ENCODE measurements at places on chromosomes 16 and 17. TPM values are rescaled to one million over a fixed set of nuclear protein-coding genes. Genes with fewer than 3 reads are reported as not detected.

GRCh38 chr17:80356231-80356856 lies 58.6 kb upstream of the ENDOV start:
- no peak for DNase-seq

DNA sequence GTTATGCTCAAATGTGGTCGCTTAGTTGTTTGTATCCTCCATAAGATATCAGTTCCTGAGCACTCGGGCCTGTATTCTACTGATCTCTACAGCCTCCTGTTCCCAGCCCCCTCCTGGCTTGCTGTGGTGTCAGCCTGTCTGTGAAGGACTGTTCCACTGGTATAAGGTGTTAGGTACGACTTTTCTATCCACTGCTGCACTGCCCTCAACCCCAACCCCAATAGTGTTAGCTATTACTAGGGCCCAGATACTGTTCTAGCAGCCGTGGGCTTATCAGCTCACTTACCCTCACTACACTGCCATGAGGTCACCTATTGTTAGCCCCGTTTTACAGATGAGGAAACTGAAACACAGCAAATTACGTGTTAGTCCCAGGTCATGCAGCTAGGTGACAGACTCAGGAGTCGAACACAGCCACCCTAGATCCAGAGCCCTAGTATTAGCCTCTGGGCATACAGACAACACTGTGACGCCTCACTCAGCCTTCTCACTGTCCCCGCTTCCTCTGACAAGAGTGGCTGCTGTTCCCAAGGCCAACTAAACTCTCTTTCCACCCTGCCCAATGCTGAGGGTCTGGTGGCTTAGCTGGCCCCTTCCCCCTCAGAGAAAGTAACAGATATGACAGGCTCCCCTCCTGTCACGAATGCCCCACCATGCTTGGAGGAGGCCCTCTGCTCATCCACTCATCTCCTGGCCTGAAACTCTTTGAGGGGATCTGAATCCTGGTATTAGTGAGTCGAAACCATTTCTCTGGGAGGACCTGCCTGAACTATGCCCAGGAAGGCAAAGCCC lies 25.6 kb upstream of the ZNF652 start:
- DNase-seq: no peak

DNA sequence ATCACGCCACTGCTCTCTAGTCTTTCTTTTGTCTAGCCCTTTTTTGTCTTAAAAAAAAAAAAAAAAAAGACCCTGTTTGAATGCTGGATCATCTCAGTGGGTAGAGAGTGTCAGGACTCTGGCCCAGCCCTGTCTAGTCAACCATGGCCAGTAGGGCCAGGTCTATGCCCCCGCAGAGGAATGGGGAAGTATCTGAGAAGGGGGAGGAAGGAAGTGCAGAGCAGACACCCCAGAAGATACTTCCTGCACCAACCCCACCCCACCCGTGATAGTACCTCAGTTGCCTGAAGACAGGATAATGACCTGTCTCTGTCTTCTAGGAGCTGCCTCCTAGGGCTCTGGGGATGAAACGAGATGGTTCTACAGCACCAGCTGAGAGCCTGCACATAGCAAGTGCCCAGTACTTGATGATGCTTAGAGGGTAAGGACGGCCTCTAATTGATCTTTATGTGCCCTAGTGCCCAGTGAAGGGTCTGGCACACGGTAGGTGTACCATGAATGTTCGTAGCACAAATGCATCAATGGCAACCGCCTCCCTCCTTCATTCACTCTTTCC lies 55.4 kb downstream of the ABAT start:
- DNase-seq: no peak

- no peak for DNase-seq
Observed at GRCh38 chr16:27780468-27781194, 230.7 kb downstream of the KATNIP start.

GRCh38 chr17:49798182-49798581 lies 9.7 kb downstream of the KAT7 start:
- DNase-seq: no peak

DNA sequence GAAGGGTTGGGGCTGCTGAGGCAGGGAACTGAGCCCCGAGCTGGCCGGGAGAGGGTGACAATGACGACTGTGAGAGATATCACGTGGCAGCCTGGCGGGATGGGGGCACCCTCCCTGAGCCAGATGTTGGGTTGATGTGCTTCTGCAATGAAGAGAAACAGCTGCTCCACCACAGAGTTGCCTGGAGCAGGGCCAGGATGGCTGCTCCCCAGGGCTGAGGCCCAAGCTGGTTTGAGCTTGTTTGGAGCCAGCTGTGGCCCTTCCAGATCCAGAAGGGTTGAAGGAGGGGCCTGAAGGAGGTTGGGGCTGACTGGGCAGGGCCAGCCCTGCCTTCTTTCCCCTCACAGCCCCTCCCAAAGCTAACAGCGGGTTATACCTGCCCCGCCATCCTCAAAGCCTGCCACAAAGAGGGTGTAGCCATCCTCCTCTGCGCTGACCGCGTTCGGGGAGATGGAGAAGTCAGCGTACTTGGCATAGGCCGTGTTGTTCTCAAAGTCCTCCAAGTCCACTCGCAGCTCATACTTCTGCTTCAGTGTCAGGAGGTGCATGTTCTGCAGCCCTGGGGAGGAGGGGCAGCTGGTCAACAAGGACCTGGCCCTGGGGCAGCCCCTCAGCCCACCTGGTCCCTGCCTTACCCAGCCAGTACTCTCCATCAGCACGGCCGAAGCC lies 2.1 kb downstream of the MFAP4 start:
- peak; percentile 80 for DNase-seq

- peak; percentile 55 for DNase-seq
Observed at GRCh38 chr16:85384833-85385462, 228.2 kb upstream of the GSE1 start.

- DNase-seq: no peak
Observed at GRCh38 chr16:46920402-46921068, 36.4 kb downstream of the GPT2 start.

DNA sequence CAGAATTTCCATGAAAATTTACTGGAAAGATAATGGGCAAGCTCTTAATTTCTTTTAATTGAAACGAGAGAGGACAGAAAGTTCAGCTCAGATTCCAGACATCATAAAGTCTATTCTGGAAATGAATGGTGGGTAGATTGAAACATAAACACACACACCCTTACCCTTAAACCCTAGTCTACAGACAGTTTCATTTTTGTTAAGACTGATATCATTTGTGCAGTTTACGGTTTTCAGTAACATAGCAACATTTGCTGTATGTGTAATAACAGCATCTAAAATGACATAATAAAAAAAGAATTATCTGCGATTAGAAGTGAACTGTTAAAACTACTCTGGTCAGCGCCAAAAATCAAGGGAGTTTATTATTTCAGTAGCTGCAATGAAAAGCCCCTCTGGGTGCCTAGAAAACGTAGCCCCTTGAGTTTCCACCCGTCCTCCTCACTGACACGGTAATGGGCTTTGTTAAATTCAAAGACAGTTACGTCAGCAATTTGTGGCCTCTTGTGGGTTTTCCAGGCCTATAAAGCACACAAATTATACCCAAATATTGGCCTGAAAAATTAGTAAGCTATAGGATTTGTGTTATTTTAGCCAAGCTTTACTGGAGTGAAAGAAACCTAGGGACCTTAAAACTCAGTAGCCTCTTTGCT lies 520.6 kb upstream of the SOX9 start:
- DNase-seq: no peak

GRCh38 chr17:48944515-48945260 lies at the start of gene SNF8:
Gene SNF8, minus strand, starts transcription at chr17:48944842. Its CDS starts 108 bp downstream, at chr17:48944734.
- DNase-seq: peak; percentile 95

- no peak for DNase-seq
Observed at GRCh38 chr17:17985555-17985954, 12.9 kb downstream of the DRC3 start.

DNA sequence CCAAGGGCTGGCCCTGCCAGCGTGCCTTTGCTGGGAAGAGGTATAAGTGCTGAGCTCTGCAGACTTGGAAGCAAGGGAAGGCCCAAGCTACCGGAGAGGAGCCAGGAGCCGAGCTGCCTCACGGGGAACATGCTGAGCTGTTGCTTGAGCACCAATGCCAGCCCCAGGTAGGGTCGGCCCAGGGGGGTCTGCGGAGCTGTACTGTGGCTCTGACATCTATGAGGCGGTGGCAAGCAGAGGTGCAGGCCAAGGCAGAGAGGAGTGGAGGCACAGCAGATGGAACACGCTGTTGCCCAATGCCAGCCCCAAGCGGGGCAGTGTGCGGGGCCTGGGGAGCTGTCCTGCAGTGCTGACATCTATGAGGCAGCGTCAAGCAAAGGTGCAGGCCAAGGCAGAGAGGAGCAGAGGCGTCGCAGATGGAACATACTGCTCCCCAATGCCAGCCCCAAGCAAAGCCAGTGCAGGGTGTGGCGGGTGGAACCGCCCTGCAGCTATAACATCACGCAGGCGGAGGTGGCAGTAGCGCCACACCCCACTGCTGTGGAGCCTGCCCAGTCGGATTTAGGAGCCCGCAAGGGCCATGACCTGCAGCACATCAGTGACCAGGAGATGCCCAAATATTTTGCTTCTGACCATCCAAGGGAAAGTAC lies 10.0 kb downstream of the GGA2 start:
- no peak for DNase-seq

- no peak for DNase-seq
Observed at GRCh38 chr17:50693036-50693682, 14.6 kb downstream of the ANKRD40 start.

- no peak for DNase-seq
Observed at GRCh38 chr17:12342609-12343435, 322.1 kb downstream of the MAP2K4 start.

DNA sequence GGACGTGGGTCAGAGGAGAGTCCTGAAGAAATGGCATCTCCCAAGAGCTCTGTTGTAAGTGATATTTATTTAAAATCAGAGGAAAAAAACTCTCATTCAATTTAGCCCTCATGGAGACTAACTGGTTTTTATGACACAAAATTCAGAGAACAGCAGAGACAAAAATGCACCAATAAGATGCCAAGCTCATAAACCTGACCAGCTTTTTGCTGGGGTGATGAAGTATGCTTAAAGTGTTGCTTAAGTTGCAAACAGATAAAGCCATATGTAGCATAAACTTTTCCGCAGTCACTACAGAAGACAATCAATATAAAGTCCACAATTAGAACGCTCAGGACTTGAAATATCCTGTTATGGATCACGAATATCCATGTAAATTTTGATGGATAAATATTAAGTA lies 124.0 kb upstream of the CORO6 start:
- no peak for DNase-seq

- DNase-seq: no peak
Observed at GRCh38 chr17:74450231-74450630, 16.2 kb upstream of the CD300A start.

GRCh38 chr16:49696414-49697101 lies 159.4 kb downstream of the ZNF423 start:
- DNase-seq: no peak

DNA sequence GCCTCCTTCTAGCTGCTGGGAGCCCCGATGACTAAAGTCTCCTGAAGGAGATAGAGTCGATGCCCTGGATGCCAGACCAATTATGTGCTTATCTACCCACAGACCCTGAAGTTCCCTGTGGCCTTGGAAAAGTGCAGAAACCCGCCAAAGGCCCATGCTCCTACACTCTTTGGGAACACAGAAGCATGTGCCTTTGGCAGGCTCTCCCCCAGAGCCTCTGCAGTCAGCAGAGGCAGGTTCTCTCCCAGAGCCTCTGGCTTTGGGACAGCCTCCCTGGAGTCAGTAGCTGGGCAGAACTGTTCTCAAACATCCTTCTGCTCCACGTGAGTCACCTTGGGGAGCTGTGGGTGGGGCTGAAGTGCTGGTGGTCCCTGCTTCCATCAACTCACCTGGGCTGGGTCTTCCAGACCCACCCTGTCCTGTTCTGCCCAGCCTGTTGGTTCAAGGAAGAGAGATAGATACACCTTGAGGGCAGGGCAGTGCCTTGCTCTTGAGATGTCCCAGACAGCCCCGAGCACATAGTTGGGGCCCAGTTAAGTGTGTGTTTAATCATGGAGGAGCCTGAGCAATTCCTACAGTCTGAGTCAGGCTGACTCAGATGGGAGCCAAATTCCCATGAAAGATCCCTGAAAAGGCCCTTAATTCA lies 3.2 kb upstream of the CDK5RAP3 start:
- no peak for DNase-seq

DNA sequence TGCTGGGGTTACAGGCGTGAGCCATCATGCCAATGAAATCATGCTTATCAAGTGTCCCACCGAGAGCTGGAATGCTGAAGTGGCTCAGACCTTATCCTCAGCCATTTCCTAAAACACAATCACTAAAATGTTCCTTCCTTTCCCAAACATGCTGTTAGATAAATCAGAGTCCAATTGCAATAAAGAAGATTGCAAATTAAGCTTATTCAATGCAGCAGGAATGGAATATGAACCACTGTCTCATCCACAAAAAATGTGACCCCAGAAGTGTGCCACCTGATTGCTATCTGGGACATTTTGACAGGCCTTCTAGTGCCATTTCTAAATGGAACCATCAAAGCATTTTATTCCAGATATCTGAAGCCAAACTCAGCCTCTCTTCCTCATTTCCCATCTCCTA lies 205.5 kb upstream of the CDH11 start:
- no peak for DNase-seq

DNA sequence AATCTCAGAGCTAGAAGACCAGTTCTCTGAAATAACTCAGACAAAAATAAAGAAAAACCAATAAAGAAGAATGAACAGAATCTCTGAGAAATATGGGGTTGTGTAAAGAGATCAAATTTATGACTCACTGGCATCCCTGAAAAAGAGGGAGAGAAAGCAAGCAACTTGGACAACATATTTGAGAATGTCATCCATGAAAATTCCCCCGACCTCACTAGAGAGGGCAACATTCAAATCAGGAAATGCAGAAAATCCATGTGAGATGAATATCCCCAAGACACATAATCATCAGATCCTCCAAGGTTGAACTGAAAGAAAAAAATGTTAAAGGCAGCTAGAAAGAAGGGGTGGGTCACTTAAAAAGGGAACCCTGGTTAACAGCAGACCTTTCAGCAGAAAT lies 32.1 kb downstream of the TANC2 start:
- no peak for DNase-seq

Gene NPTX1
- 0.62 TPM for total RNA-seq

Gene CD300LB
- total RNA-seq: not detected

Gene SRL
- total RNA-seq: 400 TPM

Gene KRTAP9-4
- total RNA-seq: not detected

Gene ACAP1
- 16.4 TPM for total RNA-seq

Gene CCL23
- not detected for total RNA-seq

Gene EFNB3
- 0.78 TPM for total RNA-seq

Data from cardiac septum (tissue), 1 donor.